Heart left ventricle (tissue), 16 donors: ENCODE measurements at places on chromosomes 3 and 15. TPM values are rescaled to one million over a fixed set of nuclear protein-coding genes. Genes with fewer than 3 reads are reported as not detected.

- DNase-seq, result no peak
These were observed 24.7 kb upstream of the ULK4 start for GRCh38 chr3:41986561-41986960.

- no peak for DNase-seq
These were observed 135.6 kb upstream of the ABI3BP start for GRCh38 chr3:101128786-101129185.

GRCh38 chr15:70435369-70435768 is 328.0 kb downstream of the UACA start:
- no peak for DNase-seq

DNA sequence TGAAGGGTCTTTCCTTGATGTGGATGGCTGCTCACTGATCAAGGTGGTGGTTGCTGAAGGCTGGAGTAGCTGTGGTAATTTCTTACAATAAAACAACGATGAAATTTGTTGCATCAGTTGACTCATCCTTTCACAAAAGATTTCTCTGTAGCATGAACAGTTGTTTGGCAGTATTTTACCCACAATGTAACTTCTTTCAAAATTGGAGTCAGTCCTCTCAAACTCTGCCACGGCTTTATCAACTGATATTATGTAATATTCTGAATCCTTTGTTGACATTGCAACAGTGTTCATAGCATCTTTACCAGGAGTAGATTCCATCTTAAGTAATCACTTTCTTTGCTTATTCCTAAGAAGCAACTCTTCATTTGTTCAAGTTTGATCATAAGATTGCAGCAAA is 252.6 kb downstream of the UBE2E2 start:
- no peak for DNase-seq

Gene RARB
- total RNA-seq, result 17.8 TPM

Gene ZNF717
- total RNA-seq, result 6.6 TPM

Gene ENTPD3
- total RNA-seq, result 0.83 TPM

Gene EPHA6
- total RNA-seq, result 1.2 TPM
